Activated CD4-positive, alpha-beta T cell treated with anti-CD3 and anti-CD28 coated beads, Interleukin-2, amount 10 ng/mL, durations not matched to agents 7 days and 5 days (primary cell): ENCODE measurements at places on chromosomes 1 and 21. TPM values are rescaled to one million over a fixed set of nuclear protein-coding genes. Genes with fewer than 3 reads are reported as not detected.

GRCh38 chr1:6489799-6490180, 1.7 kb downstream of the PLEKHG5 start:
- peak; percentile 80 for DNase-seq

- no peak for DNase-seq
Observed at GRCh38 chr1:237873487-237874211, 17.1 kb downstream of the ZP4 start.

- DNase-seq, result no peak
Observed at GRCh38 chr1:11059155-11059967, 457 bp downstream of the SRM start.

GRCh38 chr1:119141020-119141424, 569 bp upstream of the WARS2 start:
- peak; percentile 41 for DNase-seq

DNA sequence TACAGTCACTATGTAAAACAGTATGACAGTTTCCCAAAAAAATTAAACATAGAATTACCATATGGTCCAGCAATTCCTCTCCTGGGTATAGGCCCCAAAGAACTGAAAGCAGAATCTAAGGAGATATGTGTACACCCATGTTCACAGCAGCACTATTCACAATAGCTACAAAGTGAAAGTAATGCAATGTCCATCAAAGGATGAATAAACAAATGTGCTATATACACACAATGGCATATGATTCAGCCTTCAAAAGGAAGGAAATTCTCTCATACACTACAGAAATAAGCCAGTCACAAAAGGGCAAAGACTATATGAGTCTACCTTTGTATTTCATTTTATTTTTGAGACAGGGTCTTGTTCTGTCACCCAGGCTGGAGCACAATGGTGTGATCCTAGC, 120.4 kb downstream of the TOMM20 start:
- no peak for DNase-seq

GRCh38 chr1:8423269-8423691, 105.4 kb downstream of the SLC45A1 start:
- DNase-seq, result peak; percentile 43

- DNase-seq, result no peak
Observed at GRCh38 chr1:23537296-23537973, 6.4 kb upstream of the E2F2 start.

DNA sequence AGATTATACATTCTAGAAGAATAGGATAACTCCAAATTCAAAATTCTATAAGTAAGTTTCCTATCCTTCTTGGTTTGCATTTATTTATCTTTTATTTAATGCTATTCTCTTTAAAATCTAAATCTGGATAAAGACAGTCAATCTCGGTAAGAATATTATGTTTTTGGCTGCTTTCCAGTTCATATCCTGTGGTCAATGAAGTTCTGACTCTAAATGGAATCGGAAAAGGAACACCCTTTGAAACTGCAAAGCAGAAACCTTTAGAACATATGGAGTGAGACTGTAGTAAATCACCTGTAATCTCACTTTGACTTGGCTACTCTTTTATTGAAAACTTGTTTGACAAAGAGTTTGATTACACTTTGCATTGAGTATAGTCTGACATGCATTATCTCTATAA, 85.2 kb downstream of the KIFAP3 start:
- DNase-seq, result no peak

GRCh38 chr1:98660940-98661543, 479 bp upstream of the SNX7 start:
- DNase-seq, result no peak

- no peak for DNase-seq
Observed at GRCh38 chr1:31791131-31791858, 24.5 kb downstream of the SPOCD1 start.

DNA sequence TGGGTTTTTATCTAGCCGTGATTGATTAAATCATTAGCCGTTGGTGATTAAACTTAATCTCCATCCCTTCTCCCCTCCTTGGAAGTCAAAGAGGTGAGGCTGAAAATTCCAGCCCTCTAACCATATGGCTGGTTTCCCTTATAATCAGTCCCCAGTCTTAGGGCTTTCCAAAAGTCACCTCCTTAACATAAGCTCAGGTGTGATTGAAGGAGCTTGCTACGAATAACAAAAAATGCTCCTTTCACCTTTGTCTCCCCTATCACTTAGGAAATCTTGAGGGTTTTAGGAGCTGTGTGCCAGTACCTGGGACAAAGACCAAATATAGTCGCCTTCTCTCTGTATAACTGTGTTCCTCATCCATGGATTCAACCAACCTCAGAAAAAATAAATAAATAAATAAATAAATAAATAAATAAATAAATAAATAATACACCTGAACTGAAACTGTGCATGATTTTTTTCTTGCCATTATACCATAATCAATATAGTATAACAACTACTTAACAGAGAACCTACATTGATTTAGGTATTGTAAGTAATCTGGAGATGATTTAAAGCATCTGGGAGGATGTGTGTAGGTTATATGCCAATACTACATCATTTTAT, 82.2 kb downstream of the PAPPA2 start:
- no peak for DNase-seq

DNA sequence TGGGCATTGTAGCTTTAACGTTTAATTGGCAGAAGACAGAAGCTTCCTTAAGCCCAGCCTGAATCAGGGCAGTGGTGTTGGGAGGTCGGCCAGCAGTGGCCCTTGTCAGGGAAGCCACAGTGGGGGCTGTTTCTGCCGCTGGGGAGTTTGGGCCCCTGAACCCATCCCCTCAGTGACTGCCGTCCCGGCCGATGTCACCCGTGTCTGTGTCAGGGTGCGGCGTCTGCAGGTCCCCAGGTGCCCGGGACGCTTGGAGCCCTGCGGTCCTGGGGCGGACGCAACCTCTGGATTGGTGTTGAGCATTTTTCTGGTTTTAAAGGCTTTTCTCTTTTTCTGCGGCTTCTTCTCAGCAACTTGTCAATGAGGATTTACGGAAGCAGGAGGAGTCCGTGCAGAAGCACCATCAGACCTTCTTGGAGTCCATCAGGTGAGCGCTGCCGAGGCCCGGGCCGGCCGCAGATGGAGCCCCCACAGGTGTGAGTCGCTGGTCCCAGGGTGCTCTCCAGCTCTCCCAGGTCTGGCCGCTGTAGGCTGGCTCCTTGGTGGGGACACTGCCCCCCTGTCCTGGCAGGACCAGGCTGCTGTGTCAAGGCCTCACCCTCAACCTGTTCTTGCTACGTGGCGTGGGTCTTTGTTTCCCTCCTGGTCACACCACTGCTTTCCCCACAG, 2.3 kb downstream of the ATAD3C start:
- DNase-seq, result no peak

GRCh38 chr1:226406401-226406881, 1.5 kb downstream of the PARP1 start:
- DNase-seq, result peak; percentile 22

DNA sequence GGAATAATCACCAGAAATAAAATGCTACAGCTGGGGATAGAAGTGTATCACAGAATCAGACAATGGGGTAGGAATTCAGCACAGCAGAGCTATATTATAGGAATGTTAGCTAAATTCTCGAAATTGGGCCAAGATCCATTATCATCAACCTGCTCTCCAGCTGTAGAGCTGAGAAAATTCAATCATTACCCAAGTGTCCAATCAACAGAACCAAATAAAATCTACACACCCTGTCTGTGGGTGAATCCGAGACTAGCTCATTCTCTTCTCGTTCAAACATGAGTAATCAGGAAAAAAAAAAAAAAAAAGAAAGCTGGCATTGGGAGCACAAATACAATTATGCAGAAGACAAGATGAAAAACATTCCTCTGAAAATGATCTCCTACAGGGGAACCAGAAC, 119.2 kb downstream of the CDC7 start:
- no peak for DNase-seq

DNA sequence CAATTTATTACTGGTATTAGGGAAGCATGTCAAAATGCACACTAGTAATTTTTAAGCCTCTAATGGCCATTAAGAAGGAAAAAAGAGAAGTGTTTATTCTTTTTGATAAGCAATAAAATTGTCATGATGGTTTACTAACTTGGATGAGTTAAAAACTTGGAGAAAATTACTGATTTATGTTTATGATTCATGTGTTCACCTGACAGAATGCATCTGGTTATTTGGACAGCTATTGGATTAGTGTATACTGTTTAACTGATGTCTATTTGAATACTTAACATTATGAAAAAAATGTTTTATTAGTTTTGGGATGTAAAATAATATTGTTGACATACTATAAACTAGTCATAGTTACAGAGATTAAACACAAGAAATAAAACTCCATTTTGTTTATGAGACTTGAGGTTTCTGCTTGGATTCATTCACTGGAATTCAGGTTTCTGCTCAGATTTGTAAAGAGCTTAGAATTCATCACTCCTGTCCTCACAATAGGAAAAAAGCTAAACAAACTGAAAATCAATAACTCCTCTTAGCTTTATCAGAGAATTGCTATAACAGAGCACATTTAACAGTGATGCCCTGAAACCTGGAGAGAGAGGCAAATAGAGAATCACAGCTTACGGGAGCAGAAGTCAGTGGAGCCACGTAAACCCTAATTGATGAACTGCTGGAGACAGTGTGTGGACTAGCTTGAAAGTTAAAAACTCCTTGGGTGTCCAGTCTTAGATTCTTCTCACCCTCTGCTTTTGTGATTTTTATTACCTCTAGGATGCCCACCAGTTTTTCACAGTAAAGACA, 56.7 kb downstream of the RALGPS2 start:
- DNase-seq, result no peak

- peak; percentile 53 for DNase-seq
Observed at GRCh38 chr1:20322825-20323612, 32.3 kb downstream of the VWA5B1 start.

GRCh38 chr1:119327094-119327449, 41.5 kb upstream of the HAO2 start:
- no peak for DNase-seq

DNA sequence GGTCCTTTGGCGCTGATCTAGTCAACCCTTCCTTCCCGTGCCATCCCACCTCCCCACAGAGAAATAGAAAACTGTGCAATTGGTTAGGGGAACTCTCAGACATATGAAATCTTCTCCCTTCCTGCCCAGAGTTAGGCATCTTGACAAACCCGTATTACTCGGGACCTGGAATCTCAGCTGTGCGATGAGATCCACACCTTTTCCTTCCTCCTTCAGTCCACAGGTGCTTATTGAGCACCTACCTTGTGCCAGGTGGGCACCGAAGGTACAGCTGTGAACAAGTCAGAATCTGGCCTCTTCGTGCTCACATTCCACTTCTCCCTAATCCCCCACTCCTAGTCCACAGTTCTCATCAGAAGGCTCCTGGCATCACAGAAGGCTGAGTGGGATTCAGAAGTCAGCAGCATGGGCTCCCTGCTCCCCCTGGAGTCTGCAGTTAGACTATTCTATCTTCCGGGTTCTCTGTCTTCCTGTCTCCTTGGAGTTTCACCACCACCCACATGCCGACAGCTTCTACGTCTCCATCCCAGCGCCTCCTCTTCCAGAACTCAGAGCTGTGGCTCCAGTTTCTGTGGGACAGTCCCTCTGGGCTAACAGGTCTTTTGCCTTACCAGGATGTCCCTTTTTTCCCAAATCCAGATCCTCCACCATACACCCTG, 23.0 kb downstream of the KNCN start:
- no peak for DNase-seq

GRCh38 chr1:84876353-84876752, 16.7 kb downstream of the LPAR3 start:
- no peak for DNase-seq

DNA sequence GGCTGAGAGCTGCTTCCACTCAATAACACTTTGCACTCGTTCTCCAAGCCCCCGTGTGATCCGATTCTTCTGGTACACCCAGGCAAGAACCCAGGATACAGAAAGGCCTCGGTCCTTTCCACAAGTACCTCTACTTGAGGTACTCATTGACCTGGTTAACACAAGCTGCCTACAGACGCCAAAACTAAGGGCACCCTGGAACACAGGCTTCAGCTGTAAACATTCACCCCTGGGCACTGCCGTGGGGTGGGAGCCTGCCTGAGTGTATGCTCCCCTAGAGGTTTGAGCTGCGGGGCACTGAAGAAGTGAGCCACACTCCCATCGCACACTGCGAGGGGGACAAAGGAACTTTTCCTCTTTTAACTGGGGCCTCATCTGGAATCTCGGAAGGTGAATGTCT, 30.5 kb downstream of the LRRC3 start:
- DNase-seq, result no peak

GRCh38 chr1:237327061-237327460, 285.1 kb downstream of the RYR2 start:
- DNase-seq, result no peak

DNA sequence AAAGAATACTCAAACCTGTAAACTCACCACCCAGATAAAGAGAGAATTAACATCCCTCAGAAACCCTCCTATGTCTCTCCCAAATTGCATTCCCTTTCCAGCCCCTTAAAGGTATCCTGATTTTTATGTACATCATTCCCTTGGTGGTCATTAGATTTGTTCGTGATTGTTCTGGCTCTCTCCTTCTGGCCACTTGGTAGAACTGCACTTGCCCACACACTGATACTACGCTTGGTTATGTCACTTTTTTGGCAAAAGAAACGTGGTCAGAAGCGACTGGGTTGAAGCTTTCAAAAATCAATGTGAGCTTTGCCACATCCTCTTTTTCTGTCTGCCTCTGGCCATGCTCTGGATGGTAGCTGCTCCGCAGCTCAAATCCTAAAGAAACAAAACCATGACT, 76.3 kb downstream of the KRTAP19-8 start:
- no peak for DNase-seq

GRCh38 chr1:94550800-94551241, 9.3 kb upstream of the F3 start:
- no peak for DNase-seq

DNA sequence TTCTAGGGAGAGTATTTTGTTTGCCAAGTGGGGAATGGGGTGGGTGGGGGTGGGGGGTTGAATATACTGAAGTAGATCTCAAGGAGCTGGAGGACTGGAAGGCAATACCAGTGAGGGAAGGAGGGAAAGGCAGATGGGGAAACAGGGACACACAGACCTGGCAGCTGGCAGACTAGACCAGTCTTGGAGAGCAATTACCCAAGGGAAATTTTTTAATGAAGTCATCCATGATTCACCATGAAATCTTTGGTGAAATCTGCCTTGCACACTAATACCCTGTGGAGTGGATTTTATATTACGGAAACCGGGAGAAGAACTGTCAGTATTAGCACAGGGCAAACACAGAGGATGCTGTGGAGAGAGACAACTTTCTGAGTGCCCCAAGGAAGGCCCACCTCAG, 29.7 kb upstream of the MARK1 start:
- DNase-seq, result no peak

- no peak for DNase-seq
Observed at GRCh38 chr1:98054786-98055185, 134.0 kb upstream of the DPYD start.

ZBTB8OS gene
- total RNA-seq, result 57.6 TPM

FBXO44 gene
- total RNA-seq, result 37.8 TPM

LRRC39 gene
- total RNA-seq, result 0.46 TPM

CRNN gene
- total RNA-seq, result not detected

GRHL3 gene
- not detected for total RNA-seq

LRRC53 gene
- not detected for total RNA-seq

LDLRAD2 gene
- total RNA-seq, result not detected

FTCD gene
- not detected for total RNA-seq

NPHS2 gene
- total RNA-seq, result not detected

SZRD1 gene
- total RNA-seq, result 177 TPM
